ENCODE measurements at places on chromosomes 12 and 14.

DNA sequence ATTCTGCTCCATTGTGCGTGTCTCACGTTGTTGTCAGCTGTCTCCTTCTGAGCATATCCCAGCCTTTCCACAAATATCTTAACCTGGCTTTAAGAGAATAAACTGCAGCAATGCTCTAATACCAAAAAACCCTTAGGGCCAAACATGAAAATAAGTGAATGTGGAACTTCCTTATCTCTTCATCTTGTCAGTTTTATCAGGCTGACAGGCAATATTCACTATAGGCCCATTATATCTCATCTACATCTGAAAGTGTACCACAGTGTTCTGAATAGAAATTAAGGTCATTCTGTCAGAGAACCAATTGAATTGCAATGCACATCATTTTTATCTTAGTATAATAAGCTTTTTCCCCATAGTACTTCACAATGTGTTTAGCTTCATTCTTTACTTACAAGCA lies 933.1 kb upstream of the FBXO33 start:
- no peak for DNase-seq

DNA sequence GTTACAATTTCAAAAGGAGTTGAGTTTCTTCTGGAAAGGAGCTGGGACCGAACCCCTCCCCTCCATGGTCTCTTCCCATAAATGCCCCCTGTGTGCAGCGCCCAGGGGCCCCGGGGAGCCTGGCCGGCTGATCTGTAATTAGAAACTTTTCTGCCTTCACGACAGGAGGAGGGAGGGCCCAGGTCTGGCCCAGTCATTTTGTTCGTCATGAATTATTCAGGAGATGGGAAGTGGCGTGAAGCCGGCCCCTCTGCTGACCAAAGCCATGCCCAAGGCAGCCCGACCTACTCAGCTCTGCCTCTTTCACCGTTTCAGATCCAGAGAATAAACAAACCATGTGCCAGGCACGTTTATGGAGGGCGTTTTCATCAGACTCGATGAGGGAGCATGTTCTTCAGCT lies 33.3 kb upstream of the MSI1 start:
- DNase-seq: no peak

- no peak for DNase-seq
Observed at GRCh38 chr12:109963330-109963729, 32.8 kb downstream of the GIT2 start.

GRCh38 chr12:66713984-66714383 lies 35.1 kb upstream of the GRIP1 start:
- DNase-seq: no peak

- DNase-seq: peak; percentile 72
Observed at GRCh38 chr12:105240228-105240627, 4.3 kb upstream of the APPL2 start.

DNA sequence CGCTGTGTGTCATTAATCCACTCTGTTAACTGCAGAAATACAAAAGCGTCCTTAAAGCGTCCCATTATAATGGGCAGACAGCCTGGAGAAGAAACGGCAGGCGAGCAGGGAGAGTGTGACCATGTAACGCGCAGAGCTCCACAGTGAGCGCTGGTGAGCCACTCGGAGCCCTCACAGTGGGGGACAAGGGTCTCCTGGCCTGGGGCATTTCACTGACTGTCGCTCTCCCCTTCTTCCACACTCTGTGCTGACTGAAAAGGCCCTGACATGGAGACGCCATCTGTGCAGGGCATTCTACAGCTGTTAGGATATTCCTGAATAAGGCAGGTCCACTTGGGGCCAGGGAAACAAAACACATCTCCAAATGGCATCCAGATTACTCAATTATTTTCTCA lies 24.2 kb downstream of the CCDC92 start:
- no peak for DNase-seq

GRCh38 chr12:1318327-1319031 lies 275.9 kb downstream of the FBXL14 start:
- no peak for DNase-seq

GRCh38 chr12:68622250-68622649 lies 11.6 kb downstream of the RAP1B start:
- DNase-seq: no peak

DNA sequence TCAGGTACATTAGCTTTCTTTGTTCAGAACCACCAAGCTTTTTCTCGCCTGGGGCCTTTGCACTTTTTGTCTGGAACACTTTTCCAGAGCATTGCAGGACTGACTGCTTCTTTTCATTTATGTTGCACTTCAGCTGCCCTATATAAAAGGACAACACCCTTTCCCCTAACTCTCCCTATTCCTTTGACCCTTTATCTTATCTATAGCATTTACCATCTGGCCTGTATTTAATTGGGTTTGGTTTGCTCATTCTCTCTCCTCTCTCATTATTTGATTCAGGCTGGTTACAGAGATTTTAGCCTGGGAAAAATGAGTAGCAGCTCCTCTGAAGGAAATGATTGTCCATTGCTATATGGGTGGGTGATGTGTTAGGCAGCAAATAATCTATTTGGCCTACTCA lies 165.4 kb downstream of the KICS2 start:
- no peak for DNase-seq

GRCh38 chr14:22526218-22526617 lies 62.8 kb downstream of the DAD1 start:
- DNase-seq: no peak

DNA sequence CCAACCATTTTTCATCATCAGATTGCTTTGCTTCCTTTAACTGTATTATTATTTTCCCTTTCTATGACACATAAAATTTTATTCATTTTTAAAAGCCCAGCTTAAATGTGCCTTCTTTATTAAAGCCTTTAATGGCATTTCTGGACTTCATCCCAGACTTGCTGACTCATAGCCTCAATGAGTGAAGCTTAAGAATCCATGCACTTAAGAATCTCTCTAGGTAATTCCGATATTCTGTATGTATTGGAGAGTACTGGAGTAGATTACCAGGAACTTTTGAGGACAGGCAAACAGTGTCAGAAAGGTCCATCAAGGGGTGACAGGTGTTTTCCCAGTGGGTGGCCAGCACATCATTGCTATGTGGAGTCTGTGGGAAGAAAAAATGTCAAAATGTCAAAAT lies 107.9 kb downstream of the PTPRQ start:
- DNase-seq: no peak

DNA sequence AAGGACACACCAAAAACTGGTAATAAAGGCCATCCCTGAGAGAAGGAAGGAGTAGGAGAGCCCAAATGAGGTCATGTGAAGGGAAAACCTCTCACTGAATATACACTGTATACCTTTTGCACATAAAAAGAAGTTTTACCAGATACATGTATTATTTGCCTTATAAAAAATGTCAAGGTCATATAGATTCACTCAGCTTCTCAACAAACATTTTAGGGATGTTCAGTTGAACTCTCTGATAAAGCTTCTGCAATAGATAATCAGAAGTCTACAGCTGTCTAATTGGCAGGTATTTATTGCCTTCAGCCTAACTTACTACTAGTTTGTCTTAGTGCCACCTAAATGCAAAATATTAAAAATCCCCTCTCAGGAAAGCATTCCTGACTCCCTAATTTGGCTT lies 8.7 kb downstream of the SLC11A2 start:
- no peak for DNase-seq

- no peak for DNase-seq
Observed at GRCh38 chr14:36658123-36659009, 3.3 kb upstream of the PAX9 start.

- no peak for DNase-seq
Observed at GRCh38 chr12:31984806-31985591, 25.8 kb downstream of the RESF1 start.

DNA sequence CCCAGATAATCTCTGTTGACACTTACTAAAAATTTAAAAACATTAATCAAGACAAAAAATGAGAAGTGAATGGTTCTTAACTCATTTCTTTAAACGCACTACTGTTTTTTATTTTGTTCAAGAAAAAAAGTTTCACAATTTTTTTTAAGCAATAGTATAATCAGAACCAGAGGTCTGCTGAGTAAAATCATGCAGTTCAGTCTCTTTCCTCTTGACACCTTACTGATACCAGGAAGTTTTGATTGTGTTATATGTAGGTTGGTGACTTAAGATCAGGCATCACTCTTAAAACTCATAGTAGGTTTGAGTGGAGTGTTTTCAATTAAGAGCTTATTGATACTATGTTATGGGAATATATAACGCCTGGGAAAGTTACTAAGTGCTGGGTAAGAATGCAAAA lies 121.4 kb downstream of the TRMT5 start:
- no peak for DNase-seq

DNA sequence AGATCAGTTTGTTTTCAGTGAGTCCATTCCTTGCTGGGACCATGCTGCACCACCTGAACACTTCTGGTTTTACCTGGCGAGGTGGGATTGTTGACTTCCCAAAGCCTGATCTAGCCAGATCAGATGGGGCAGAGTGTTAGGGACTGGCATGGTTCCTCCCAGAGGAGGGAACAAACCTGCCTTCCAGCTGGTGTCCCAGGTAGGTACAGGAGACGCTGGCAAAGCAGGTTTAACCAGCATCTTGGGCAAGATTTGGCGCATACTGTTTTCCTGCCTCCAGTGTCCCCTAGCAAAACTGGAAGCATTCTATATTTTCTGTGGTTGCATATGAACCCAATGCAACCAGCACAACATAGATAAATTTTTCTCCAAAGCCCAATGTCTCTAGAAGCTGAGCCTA lies 14.6 kb upstream of the FOS start:
- no peak for DNase-seq

DNA sequence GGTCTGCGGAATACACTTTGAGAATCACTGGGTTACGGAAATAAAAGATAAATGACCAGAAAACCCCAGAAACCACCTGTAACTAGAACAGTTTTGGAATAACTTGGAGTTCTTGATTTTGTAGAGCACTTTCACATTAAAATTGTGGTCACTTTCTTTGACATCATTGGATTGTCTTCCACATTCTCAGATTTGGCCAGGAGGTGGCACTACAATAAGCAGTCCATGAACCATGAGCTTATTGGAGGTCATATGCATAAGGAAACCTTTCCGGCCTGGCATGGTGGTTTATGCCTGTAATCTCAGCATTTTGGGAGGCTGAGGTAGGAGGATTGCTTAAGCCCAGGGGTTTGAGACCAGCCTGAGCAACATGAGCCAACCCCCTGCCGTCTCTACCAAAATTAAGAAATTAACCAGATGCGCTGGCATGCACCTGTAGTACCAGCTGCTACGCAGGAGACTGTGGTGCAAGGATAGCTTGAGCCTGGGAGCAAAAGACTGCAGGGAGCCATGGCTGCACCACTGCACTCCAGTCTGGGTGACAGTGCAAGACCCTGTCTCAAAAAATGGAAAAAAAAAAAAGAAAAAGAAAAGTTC lies 107.7 kb upstream of the CAND1 start:
- DNase-seq: no peak

DNA sequence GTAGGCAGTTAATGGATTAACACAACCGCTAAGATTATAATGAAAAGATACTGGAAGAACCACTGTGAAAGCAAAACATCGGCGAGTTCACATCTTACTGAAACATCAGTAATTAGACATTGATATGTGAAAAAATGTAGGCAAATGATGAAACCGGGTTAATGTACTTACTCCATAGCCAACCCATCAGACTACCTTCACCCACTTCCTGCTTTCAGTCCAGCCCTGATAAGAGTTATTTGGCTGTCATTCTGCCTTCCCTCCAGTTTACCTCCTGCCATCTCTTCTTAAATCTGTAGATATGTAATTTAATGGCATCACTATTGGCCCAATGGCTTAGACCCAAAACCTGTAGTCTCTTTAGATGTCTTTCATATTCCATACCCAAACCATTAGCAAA lies 46.0 kb upstream of the LGR5 start:
- no peak for DNase-seq

GRCh38 chr12:48446161-48446776 lies 26.1 kb upstream of the ANP32D start:
- DNase-seq: no peak

- DNase-seq: no peak
Observed at GRCh38 chr12:29700761-29701481, 82.8 kb downstream of the TMTC1 start.

DNA sequence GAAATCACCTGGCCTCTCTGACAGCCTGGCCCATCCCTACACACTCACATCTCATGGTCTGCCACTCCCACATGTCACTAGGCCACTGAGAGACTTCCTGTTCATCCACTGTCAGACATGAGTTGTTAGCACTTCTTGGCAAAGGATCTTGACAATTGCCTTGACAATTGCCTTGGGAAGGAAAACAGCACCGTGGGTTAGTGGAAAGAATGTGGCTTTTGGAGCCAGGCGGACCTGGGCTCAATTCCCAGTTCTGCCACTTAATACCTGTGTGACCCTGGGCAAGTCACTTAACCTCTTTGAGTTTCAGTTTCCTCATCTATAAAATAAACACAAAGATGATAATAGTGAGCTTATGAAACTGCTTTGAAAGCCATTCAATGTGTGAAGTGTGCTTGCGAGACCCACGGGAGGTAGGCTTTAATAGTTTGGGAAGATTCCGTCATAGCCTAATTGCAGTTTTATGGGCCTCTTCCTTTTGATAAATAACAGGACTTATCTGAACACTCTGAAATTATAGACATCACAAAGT lies 250.4 kb downstream of the C12orf75 start:
- no peak for DNase-seq

DNA sequence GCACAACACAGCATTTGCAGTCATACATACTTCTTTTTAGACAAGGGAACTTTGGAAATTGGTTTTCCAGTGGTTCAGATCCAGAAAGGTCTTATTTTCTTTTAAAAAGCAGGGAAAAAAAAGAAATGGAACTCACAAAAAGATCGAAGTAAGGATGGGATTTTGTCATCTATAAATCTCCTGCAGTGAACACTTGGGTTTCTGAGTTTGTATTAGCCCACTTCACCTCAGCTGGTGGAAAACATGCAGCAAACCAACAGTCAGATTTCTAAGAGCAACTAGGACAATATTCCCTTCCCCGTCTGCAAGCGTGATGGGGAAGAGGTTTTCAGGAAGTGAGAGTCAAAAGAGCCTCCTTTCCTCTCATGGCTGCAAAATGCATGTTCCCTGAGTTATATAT lies 4.6 kb downstream of the MYF5 start:
- DNase-seq: no peak

GRCh38 chr12:5008661-5009060 lies 35.0 kb upstream of the KCNA5 start:
- no peak for DNase-seq

DNA sequence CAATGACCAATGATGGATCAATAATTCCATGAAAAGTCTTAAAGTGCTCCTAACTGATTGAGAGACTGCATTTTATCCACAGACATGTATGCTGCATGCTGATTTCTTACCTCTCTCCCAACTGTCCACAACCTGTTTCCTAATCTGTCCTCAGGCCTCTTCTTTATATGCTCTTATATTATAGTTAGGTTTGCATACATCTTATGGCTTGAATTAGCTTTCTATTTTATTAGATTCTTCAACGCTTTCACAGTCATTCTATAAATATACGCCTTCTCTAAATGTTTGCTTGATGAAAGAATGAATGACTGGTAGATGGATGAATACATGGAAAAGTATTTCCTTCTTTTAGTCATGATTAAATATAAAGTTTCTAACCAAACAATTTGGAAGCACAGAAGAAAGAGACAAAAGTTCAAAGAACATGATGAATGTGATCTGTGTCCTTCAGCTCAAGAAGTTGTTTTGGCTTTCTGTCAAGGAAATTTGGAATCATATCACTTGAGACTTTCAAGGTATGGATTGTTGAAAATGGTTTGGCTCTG lies 91.8 kb upstream of the NPAS3 start:
- DNase-seq: no peak

GRCh38 chr12:25017336-25017735 lies 68.4 kb upstream of the BCAT1 start:
- no peak for DNase-seq

Measured in bone marrow (tissue), 2 donors.